ENCODE measurements at places on chromosomes 3 and 15. TPM values are rescaled to one million over a fixed set of nuclear protein-coding genes. Genes with fewer than 3 reads are reported as not detected.

Gene ATP13A5
- not detected for total RNA-seq

Gene ZNF80
- not detected for total RNA-seq

Gene TIGIT
- not detected for total RNA-seq

- DNase-seq: no peak
Observed at GRCh38 chr3:162022911-162023310, 526.3 kb downstream of the OTOL1 start.

- DNase-seq: no peak
Observed at GRCh38 chr3:73073091-73073707, 11.7 kb downstream of the EBLN2 start.

DNA sequence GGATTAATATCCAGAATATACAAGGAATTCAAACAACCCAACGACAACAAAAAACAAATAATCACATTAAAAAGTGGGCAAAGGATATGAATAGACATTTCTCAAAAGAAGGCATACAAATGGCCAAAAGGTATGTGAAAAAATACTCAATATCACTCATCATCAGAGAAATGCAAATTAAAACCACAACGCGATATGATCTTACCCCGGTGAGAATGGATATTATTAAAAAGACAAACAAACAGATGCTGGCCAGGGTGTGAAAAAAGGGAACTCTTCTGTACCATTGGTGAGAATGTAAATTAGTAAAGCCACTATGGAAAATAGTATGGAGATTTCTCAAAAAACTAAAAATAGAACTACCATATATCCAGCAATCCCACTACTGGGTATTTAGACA is 43.5 kb upstream of the MEF2A start:
- no peak for DNase-seq

Data from SJSA1 (cell line).